ENCODE measurements at places on chromosomes 16 and 17. TPM values are rescaled to one million over a fixed set of nuclear protein-coding genes. Genes with fewer than 3 reads are reported as not detected.

The TEX14 gene
- 0.55 TPM for total RNA-seq

The KRT33A gene
- not detected for total RNA-seq

The NPIPA8 gene
- not detected for total RNA-seq

The CD300E gene
- total RNA-seq = not detected

The NOG gene
- 2.3 TPM for total RNA-seq

The GAS7 gene
- 0.78 TPM for total RNA-seq

The RPRML gene
- total RNA-seq = not detected

The C16orf92 gene
- not detected for total RNA-seq

The AOC2 gene
- 1.2 TPM for total RNA-seq

The LPCAT2 gene
- not detected for total RNA-seq

The ASGR2 gene
- total RNA-seq = not detected

The ZFHX3 gene
- 1.8 TPM for total RNA-seq

The TMC5 gene
- total RNA-seq = 0.31 TPM

The HSPB9 gene
- total RNA-seq = not detected

The OTOP3 gene
- total RNA-seq = not detected

The SLC43A2 gene
- 0.48 TPM for total RNA-seq

The MYH8 gene
- not detected for total RNA-seq

The ARL4D gene
- 3.9 TPM for total RNA-seq

The PDP2 gene
- total RNA-seq = 23.4 TPM

The FTO gene
- 45.6 TPM for total RNA-seq

The TNFRSF12A gene
- 3.8 TPM for total RNA-seq

The KRTAP9-2 gene
- total RNA-seq = not detected

The PRAC2 gene
- not detected for total RNA-seq

The RNU2-1 gene
- total RNA-seq = 4,966 TPM

The SPATA32 gene
- 0.43 TPM for total RNA-seq

The FBXO39 gene
- 0.81 TPM for total RNA-seq

The TSPOAP1 gene
- total RNA-seq = 42.0 TPM

Measured in activated naive CD4-positive, alpha-beta T cell treated with anti-CD3 and anti-CD28 coated beads, Interleukin-2, amount 10 ng/mL, durations not matched to agents 5 hours and 36 hours (primary cell).